ENCODE measurements at places on chromosomes 4 and X.

GRCh38 chr4:153467897-153468262 is 1.7 kb downstream of the TMEM131L start:
- no peak for DNase-seq

- no peak for DNase-seq
Observed at GRCh38 chr4:46931981-46932380, 22.9 kb upstream of the COX7B2 start.

DNA sequence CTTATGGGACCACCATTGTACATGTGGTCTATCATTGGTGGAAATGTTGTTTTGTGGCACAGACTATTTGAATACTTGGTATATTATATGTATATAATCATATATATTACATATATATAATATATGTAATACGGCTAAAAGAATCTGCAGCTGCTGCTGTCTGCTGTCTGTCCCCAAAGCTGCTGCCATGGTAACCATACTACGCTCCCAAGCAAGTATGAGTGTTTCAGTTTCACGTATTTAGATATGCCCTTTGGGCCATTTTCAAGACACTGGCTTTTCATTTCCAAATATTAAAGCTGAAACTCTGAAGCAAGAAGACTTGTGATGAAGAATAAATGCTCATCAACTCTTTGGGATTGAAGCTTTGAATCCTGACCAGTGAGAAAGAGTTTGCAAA is 42.0 kb upstream of the ARSJ start:
- DNase-seq, result no peak

DNA sequence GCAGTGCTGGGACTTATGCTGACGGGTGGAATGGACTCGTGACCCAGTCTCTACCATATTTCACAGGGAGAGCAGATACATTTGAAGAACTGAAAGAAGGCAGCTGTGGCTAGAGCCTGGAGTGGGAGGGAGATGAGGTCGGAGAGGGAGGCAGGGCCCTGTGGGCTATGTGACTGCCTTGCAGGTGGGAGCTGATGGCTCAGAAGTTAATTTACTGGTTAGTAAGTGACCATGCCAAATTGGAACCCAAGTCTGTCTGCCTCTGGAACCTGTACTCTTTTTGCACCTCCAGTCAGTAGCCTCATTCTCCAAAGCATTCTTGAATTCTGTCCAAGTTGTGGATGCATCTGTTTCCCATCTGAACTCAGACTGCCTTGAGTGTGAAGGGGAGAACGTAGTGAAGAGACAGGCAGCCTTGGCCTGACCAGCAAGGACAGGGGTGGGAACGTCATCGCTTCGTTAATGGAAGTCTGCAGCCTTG is 92.3 kb downstream of the REPS2 start:
- DNase-seq, result no peak

DNA sequence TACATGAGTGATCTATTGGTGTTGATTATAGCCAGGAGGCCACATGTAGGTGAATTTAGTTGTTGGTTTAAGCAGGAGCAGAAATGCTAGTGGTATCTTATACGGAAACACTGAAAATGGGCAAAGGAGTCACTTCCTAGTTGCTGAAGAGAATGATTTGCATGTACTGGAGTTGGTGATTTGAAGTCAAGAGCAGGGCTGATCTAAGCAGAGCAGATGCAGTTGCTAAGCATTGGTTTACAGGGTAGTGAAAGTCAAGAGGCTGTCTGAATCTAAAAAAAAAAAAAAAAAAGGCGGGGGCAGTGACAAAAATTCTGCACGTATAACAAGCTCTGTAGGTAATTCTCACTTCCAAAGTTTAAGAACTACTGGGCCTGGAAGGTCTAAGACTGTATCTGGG is 90.4 kb upstream of the HPRT1 start:
- DNase-seq, result no peak
